AG09319 (cell line): ENCODE measurements at places on chromosomes 16 and 17.

GRCh38 chr17:81831957-81832607 lies 1.0 kb downstream of the MCRIP1 start:
- DNase-seq: no peak

DNA sequence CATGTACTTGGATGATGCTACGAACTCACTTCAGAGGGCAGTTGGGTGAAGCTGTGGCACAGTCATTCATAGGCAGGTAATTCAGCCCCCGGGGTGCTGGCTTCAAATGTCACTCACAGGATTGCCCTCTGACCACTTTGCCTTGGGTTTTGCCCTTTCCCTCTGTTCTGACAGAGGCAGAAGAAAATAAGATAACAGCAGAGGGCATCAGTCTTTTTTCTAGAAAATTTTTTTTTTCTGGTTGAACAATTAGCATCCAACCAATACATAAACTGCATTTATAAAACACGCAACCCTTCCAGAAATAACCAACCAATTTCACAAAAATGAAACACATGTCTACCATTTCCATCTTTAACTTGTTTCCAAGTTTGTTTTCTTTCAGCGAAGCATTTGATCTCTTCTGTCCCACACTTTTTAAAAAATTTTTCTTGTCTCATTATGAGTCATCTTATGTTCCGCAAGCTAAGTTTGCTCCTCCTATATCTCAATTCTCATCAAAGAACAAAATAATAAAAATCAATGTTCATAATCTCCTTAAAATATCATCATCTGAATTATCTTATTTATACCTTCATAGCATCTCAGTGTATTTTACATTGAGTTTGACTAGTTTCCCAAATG lies 15.6 kb downstream of the NACA2 start:
- no peak for DNase-seq

DNA sequence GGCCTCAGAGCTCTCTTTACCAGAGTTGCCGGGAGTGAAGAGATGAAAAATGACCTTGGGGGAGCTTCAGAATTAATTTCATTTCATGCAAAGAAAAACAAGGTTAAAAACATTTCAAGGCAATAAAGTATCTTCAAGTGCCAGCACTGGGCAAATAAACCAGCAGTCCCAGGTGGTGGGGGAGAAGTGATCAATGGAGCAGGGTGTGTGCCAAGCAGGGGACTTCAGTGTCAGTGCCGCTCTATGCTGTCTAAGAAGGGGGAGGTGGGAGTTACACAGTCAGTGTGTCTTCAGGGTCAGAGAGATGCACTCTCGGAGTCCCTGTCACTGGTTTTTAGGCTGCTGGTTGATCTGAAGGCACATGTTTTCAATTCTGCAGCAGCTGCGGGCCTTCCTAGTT lies 57.2 kb upstream of the MGAT5B start:
- DNase-seq: no peak

DNA sequence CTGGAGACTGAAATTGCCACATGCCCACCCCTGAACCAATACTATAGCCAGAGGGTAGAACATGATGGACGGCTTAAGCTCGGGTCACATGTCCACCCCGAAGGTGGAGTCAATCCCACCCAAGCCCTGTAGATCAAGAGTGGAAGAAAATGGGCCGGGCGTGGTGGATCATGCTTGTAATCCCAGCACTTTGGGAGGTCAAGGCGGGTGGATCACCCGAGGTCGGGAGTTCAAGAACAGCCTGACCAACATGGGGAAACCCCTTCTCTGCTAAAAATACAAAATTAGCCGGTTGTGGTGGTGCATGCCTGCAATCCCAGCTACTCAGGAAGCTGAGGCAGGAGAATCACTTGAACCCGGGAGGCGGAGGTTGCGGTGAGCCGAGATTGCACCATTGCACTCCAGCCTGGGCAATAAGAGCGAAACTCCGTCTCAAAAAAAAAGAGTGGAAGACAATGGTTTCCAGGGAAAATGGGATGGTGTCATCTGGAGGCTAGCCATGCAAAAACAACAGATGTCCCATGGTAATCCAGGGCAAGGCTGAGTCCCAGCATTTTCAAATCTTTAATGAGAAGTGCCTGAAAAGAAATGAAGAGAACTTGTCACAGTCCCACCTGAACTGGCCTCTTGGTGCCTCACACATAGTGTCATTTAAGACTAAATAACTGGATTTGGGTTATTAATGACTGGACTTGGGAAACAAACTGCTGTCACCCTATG lies 30.1 kb downstream of the CD300LF start:
- no peak for DNase-seq

DNA sequence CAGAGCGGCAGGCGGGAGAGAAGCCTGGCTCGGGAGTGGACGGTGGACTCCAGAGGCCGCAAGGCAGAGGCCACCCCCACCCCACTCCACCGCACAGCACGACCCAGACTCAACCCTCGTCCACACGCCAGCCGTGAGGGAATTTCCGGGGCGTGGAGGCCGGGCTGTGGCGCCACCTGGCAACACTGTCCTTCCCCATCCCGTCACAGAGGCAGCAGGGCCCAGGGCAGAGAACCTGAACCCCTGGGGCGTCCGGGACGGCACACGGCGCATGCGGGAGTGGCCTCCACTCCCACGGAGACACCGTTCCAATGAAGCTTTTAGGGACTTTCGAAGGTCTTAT lies 23.5 kb downstream of the GNPTG start:
- no peak for DNase-seq

DNA sequence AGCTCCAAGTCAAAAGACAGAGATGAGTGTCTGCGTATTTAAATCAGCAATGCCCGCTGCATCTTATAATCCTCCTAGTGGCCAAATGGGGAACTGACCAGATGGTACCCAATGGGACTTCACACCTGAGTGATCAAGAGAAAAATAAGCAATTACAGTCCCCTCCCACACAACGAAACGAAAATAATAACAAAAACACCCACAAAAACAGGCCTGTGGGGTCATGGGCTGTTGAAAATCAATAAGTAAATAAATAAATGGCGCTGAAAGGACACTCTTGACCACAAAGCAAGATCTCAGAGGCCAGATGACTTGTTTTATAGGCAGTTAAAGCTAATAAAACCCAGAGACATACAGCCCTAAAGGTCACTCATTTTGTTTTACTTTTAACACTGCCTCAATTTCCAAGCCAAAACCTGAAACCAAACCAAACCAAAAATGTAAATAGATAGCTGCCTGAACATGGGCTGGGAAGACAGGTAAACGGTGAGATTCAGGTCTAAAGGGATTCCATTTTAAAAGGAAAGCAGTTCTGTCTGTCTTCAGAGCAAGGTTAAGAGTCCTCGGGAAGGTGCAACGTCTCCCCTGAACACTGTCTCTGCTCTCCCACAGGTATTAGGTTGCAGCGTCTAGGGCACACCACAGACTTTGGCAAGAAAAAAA lies 1.3 kb downstream of the ZNF821 start:
- DNase-seq: no peak

DNA sequence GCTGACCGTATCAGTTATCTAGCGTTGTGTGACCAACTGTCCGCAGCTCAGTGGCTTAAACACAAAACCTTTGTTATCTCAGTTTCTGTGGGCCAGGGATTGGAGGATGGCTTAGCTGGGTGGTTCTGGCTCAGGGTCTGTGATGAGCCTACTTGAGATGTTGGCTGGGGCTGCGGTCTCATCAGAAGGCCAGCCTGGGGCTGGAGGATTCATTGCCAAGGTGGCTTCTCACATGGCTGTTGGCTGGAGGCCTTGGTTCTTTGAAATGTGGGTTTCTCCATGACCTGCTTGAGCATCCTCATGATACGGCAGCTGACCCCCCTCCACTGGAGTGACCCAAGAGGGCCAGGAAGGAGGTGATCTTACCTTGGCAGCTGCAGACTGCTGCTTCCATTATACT lies 16.7 kb downstream of the GSE1 start:
- no peak for DNase-seq

GRCh38 chr16:87388818-87389134 lies 3.4 kb upstream of the MAP1LC3B start:
- no peak for DNase-seq

GRCh38 chr17:61127960-61128359 lies 271.7 kb upstream of the TBX2 start:
- DNase-seq: no peak
